ENCODE measurements at places on chromosomes 11 and 22.

DNA sequence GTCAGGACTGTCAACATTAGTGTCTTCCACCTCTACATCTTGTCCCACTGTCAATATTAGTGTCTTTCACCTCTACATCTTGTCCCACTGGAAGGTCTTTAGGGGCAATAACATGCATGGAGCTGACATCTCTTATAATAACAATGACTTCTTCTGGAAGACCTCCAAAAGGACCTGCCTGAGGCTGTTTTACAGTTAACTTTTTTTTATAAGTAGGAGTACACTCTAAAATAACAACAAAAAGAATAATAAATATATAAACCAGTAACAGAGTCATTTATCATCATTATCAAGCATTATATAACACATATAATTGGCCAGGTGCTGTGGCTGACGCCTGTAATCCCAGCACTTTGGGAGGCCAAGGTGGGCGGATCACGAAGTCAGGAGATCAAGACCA lies 57.5 kb downstream of the PAK1 start:
- H3K4me3 ChIP-seq = no peak overlapping the region
- DNase-seq = no peak
- no peaks in the 10 kb centered on the region for H3K36me3 ChIP-seq
- H3K27me3 ChIP-seq = peaks cover 24% of the 10 kb centered on the region

DNA sequence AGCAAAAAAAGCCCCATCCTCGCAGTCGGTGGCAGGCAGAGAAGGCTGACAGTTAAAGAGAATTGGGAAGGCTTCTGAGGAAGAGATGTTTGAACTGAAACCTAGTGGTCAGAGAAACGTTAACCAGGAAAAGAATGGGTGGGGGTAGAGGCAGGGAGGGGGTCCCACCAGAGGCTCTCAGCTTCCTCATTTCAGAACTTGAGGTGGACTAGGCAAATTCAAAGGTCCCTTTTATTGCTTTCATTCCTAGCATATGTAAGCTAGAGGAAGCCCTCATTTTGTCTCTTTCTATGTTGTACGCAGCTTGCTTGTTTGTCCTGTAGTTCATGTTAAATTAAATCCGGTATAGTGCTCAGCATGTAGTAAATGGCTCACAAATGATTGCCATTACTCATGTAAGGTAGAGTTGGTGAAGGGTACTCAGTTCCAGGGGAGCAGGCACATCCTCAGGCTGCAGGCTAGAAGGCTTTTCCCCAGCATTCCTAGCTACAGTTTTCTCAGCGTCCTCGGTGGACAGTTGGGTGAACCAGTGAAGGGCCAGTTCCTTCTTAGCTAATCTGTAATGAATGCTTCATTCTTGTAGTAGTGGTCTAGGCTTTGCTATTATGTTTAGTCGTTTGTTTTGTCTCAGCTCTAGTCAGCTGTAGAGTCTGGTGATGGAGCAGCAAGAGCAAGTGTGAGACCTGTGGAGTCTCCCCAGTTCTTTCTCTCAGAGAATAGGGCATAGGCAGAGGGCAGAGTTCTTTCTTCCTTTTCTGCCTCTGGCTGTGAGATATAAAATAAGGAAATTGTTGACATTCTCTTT lies 58.6 kb downstream of the UVRAG start:
- no peak overlapping the region for H3K4me3 ChIP-seq
- no peak for DNase-seq
- H3K36me3 ChIP-seq = peaks cover 5% of the 10 kb centered on the region
- peak overlapping the region; percentile 12 for H3K27ac ChIP-seq
- peaks cover 55% of the 10 kb centered on the region for H3K4me1 ChIP-seq
- no peaks in the 10 kb centered on the region for H3K27me3 ChIP-seq

DNA sequence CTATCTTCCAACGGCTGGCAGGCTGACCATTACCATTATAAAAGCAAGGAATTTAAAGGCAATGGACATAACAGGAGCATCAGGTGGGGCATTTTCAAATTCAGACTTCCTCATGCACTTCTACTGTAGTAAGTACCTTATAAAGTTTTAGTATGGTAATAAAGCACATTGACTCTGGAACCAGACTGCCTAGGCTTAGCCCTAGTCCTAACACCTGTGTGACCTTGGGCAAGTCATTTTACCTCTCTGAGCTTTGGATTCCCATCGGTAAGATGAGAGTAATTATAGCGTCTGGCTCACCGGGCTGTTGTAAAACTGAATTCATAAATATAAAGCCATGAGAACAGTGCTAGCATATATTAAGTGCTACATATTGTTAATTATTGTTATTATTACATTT lies 69.2 kb upstream of the OLFML1 start:
- H3K27ac ChIP-seq = no peak overlapping the region
- no peak for DNase-seq
- H3K4me1 ChIP-seq = peaks cover 15% of the 10 kb centered on the region

- no peaks in the 10 kb centered on the region for H3K36me3 ChIP-seq
- H3K27ac ChIP-seq = no peak overlapping the region
- no peaks in the 10 kb centered on the region for H3K27me3 ChIP-seq
- no peak overlapping the region for H3K4me3 ChIP-seq
- no peak for DNase-seq
Observed at GRCh38 chr11:37504060-37504611, 906.1 kb upstream of the RAG2 start.

GRCh38 chr11:96288915-96289314 lies 54.1 kb downstream of the MAML2 start:
- no peak overlapping the region for H3K27ac ChIP-seq
- no peaks in the 10 kb centered on the region for H3K27me3 ChIP-seq
- H3K4me3 ChIP-seq = no peak overlapping the region
- DNase-seq = no peak
- no peaks in the 10 kb centered on the region for H3K36me3 ChIP-seq

DNA sequence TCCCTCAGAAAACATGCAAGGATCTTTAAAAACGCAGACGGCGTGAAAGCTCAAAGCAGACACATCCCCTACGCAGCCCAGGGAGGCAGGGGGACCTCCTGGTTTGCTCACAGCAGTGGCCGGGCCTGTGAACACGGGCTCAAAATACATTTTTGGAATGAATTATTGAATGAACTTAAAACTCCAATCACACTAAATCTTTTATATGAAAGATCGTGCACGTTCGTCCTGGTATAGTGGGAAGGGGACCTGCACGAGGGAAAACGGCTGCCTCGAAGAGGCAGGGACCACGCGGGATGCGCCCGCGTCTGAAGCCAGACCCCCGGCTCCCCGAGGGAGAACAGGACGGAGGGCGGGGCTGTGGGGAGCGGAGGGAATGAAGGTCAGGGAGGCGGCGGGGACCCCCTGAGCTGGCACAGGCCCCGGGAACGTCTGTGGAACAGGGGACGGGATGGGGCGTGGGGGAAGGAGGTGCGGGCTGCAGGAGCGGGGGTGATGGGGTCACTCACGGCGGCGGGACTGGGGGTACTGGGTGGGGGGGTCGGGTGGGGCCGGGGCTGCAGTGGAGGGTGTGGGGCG lies 1.3 kb upstream of the PANX2 start:
- no peaks in the 10 kb centered on the region for H3K36me3 ChIP-seq
- DNase-seq = no peak
- H3K27me3 ChIP-seq = peaks cover 53% of the 10 kb centered on the region
- H3K27ac ChIP-seq = no peak overlapping the region

DNA sequence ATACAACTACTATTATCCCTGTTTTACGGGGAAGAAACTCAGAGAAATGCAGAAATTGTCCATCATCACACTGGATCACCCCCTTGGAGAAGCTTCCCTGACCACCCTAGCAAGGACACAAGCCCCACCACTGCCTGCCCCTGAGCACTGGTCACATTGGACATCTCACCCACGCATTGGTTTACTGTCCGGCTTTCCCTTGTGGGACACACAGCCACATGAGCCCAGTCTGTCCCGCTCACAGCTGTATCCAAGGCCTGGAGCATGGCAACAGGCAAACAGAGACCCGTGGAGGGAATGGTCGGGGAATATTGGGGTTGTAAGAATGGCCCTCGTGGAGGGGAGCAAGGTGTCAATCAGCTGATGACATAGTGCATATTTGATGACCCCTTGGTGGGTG lies 42.7 kb upstream of the FGF3 start:
- DNase-seq = no peak
- H3K27me3 ChIP-seq = peaks cover 94% of the 10 kb centered on the region
- no peaks in the 10 kb centered on the region for H3K36me3 ChIP-seq
- H3K4me1 ChIP-seq = no peaks in the 10 kb centered on the region

GRCh38 chr22:49483281-49483870 lies 344.3 kb downstream of the BRD1 start:
- H3K27ac ChIP-seq = no peak overlapping the region
- peaks cover 61% of the 10 kb centered on the region for H3K27me3 ChIP-seq
- no peaks in the 10 kb centered on the region for H3K36me3 ChIP-seq
- no peak overlapping the region for H3K4me3 ChIP-seq
- peaks cover 14% of the 10 kb centered on the region for H3K4me1 ChIP-seq
- no peak for DNase-seq

DNA sequence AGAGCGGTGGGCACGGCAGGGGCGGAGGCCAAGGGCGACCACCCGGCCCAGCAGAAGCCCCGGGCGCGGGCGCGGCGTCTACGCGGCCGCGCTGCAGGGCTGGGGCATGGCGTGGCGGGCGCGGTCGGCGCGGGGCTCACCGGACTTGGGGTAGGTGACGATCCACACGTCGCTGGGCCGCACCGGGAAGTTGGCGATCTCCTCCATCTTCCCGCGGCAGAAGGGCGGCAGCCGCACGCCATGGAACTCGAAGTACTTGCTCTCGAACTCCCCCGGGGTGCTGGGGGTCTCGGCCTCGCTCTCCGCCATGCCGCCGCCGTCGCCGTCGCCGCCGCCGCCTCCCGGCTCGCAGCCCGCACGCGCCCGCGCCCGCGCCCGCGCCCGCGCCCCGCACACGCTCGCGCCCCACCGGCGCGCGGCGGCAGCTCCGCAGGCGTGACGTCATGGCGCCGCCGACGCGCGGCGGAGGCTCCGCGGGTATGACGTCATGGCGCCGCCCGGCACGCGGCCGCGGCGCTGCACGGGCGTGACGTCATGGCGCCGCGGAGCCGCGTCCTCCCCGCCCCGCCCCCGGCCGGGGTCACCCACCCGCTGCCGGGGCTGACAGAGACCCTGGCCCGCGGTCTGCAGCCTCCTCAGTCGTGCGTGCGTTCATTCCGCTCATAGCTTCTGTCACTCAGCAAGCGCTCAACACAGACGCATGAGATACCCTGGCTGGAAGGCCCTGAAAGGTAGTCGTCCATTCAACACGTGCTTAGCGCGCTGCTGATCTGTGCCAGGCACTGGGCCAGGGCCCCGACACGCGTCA lies at the start of gene SULT4A1:
Gene SULT4A1, minus strand, starts transcription at position 440 of the 808 bp plus-strand sequence. Its CDS starts 131 bp downstream, at position 309.
- H3K4me3 ChIP-seq = peak within 1 kb of the TSS; percentile 47
- no peaks in the 10 kb centered on the region for H3K36me3 ChIP-seq
- H3K4me1 ChIP-seq = peaks cover 5% of the 10 kb centered on the region
- DNase-seq = no peak

DNA sequence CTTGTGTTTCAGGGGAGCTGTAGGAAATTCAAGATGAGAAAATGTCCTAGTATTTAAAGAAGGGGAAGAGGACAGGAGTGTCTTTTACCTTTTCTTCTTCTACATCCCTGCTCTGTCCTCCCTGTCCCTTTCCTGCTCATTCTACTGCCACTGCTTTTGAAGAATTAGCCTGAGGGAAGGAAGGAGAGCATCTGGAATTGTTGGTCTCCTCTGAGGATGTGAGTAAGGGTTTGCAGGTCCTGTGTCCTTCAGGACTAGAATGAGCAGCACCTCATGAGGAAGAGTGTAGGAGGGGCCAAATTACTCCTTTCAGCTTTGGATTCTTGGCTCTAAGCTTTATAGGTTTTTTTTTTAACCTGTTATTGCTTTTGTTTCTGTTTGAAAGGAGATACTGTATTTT lies 24.2 kb downstream of the SNU13 start:
- peaks cover 26% of the 10 kb centered on the region for H3K4me1 ChIP-seq
- no peaks in the 10 kb centered on the region for H3K27me3 ChIP-seq
- H3K27ac ChIP-seq = no peak overlapping the region
- peaks cover 59% of the 10 kb centered on the region for H3K36me3 ChIP-seq
- DNase-seq = no peak

DNA sequence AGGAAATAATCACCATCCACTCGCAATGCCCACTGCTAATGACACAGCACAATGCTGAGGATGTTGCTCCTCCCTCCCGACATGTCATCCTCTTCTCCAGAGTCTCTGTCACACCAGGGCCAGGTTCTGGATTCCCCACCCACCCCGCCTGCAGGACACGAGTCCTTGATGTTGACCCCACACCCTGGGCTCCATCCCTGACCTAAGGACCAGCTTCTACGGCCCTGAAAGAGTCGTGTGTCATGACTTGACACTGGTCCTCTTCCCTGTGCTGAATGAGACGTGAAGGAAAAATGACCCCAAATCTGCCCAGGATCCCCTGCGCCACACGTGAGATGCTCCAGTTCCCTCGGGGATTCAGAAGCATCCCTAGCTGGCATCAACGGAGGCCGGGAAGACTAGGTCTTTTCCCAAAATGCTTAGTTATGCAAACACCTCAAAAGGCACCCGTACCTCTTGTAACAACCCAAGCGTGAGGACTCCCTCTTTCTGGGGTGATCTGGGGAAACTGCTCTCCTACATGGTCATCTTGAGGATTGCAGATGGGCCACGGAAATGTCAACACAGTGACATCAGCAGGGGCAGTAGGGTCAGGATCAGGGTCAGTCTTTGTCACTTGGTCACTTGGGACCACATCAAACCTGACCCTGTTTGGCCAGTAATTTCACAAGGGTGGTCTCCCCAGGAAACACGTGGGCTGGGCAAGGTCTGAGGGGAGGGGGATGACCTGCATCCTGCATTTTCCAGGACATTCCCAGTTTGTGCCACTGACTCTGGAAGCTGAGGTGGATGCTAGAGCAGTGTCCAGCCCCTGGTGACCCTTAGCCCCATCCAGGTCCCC lies 42.0 kb downstream of the IGLL5 start:
- no peak for DNase-seq
- no peak overlapping the region for H3K27ac ChIP-seq
- no peak overlapping the region for H3K4me3 ChIP-seq
- H3K4me1 ChIP-seq = peaks cover 20% of the 10 kb centered on the region

DNA sequence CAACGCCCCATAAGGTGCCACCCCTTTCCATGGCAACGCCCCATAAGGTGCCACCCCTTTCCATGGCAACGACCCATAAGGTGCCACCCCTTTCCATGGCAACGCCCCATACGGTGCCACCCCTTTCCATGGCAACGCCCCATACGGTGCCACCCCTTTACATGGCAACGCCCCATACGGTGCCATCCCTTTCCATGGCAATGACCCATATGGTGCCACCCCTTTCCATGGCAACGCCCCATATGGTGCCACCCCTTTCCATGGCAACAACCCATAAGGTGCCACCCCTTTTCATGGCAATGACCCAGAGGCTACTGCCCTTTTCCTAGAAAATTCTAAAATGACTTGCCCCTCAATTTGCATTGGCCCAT lies 72.1 kb downstream of the BRD1 start:
- H3K4me3 ChIP-seq = no peak overlapping the region
- no peak overlapping the region for H3K27ac ChIP-seq
- no peaks in the 10 kb centered on the region for H3K4me1 ChIP-seq
- DNase-seq = no peak

Measured in left ventricle myocardium inferior (tissue), 1 donor.